Spinal cord (tissue), 10 donors: ENCODE measurements at places on chromosomes 3 and 15. TPM values are rescaled to one million over a fixed set of nuclear protein-coding genes. Genes with fewer than 3 reads are reported as not detected.
A peak's percentile ranks its signal among the peaks of the same experiment; 100 is the strongest.

DOCK3 gene
- 31.5 TPM for total RNA-seq

DNA sequence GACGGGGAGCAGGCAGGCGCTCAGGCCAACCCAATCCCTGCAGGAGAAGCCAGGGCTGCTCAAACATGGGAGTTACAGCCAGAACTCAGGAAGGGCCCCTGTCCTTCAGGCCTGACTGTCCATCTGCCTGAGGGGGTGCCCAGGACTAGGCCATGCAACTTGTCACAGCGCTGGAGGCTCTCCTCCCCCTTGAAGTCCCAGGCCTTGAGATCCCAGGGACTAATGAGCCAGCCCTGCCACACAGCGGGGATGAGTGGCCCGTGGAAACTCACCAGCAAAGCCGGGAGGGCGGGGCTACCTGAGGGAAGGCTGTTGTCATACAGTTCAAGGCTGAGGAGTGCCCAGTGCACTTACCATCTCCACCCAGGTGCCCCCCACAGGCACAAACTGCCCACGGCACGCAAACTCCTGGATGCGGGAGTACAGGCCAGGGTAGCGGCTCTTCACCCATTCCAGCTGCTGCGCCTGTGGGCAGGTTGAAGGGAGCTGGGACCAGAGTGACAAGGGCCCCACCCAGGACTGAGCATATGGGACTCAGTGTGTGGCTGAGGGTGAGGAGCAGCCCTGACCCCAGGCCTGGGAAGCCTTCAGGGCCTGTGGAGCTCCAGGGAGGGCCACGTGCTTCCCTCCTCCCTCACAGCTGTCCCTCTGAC, 6.3 kb downstream of the MAN2C1 start:
- no peak for DNase-seq

- no peak for DNase-seq
These were observed 144.9 kb downstream of the FEZF2 start for GRCh38 chr3:62228467-62228866.

DNA sequence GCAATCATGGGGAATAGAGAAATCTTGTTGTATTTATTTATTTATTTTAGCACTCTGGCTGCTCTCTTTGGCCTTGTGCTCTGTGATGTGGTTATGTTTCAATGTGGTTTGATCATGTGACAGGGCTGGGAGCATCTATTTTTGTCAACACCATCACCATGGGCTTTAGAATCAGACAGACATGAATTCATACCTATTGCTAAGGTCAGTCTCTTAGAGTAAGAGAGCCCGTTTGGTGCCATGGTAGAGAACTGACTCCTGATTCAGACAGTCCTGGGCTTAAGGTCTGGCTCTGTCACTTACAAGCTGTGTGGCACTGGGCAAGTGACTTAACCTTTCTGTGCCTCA, 157.0 kb downstream of the RYR3 start:
- DNase-seq = no peak

DNAH12 gene
- 7.8 TPM for total RNA-seq

- no peak for DNase-seq
These were observed 33.4 kb upstream of the RAD18 start for GRCh38 chr3:8996681-8997121.

DNA sequence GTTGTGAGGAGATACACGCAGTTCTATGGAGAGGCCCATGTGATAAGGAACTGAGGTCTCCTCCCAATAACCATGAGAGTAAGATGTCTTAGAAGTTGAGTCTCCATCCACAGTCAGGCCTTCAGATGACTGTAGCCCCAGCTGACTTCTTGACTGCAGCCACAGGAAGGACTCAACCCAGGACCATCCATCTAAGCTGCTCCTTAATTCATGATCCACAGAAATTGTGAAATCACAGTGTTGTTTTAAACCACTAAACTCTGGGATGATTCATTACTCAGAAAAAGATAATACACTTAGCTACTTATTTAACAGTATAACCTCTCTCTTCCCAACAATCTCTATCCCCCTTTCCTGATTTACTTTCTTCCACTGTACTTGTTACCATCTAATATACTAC, 173.3 kb downstream of the ALDH1A2 start:
- no peak for DNase-seq

GRCh38 chr3:195900436-195901355, 7.7 kb downstream of the TNK2 start:
- DNase-seq = no peak

GRCh38 chr15:36832774-36833463, 253.5 kb downstream of the CDIN1 start:
- no peak for DNase-seq

SAMMSON gene
- 0.40 TPM for total RNA-seq

CLDN11 gene
- 328 TPM for total RNA-seq

DNA sequence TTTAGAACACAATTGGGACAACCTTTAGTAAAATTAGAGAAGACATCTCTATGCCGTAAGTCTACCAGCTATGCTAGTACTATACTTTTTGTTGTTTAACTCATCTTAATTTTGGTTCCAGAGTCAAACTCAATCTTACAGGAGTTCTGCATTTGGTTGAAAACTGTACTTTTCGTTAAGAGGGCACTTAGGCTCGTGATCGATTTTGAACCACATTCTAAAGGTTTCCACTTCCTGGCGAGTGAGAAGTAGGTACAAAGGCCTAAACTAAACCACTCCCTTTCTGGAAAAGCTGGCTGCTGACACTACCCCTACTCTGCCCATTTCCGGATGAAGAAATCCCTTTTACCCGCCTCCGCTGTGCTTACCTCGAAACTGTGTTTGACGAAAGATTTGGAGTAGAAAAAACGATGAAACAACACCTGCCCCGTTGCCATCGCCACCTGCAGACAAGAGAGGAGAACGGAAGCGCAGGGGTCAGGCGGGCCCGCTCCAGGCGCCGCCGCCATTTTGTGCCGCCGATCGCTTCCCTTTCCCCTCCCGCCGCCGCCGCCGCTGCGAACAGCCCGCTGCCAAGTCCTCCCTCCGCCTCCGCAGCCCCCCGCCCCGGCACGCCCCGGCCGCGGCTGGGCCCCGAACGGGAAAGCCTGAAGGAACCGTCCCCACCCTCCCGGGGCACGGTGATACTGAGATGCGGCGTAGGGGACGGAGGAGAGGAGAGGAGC, 748 bp downstream of the CCNL1 start:
- peak; percentile 33 for DNase-seq

DNA sequence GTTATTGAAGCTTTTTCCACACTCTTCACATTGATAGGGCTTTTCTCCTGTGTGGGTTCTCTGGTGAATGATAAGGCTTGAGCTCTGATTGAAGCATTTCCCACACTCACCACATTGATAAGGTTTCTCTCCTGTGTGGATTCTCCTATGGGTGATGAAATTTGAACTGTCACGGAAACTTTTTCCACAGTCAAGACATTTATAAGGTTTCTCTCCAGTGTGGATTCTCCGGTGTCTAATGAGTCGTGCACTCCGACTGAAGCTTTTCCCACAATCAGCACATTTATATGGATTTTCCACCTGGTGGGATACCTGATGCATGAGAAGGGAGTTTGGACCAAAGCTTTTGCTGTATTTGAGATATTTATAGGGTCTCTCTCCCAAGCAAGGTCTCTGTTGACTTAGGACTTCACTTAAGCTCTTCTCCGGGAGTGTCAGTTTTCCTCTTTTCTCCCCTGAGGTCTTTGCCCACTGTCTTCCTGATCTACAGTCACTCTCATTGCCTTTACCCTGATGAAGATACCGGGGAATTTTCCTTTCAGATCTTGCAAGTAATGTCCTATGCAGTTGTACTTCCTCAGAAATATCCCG, 9.4 kb downstream of the ZSCAN29 start:
- DNase-seq = no peak

GRCh38 chr3:63864008-63864964, 619 bp downstream of the ATXN7 start:
- peak; percentile 15 for DNase-seq

DNA sequence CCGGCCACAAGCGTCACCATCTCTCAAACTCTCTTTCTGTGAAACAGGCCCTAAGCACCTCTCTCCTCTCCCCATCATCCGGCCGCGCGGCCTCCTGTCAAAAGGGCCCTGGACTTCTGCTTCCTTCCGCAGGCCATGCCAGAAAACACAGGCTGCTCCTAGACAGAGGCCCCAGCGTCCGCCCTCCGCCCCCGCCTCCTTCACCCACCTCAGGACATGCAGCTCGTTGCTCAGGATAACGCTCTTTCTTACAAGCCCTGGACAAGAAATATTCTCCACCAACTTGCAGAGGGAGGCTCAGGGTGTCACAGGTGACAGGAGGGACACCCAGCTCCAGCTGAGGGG, 212.0 kb downstream of the XXYLT1 start:
- no peak for DNase-seq

DNA sequence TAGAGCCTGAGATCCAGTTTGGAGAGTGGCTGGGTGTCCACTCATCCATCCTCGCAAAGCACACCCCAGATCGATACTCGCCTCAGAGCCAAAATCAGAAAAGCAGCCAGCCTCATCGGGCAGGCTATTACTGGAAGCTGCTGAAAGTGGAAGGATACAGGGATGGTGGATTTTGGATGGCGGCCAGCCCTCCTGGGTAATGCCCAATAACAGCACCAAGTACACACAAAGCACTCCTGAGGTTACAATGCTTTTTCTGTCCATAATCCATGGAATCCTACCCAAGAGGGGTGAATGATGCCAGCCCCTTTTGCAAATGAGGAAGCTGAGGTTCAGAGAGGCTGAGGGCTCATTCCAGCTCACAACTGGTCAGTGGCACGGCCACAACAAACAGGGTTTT, 93.1 kb upstream of the SLC6A11 start:
- peak; percentile 78 for DNase-seq

DNA sequence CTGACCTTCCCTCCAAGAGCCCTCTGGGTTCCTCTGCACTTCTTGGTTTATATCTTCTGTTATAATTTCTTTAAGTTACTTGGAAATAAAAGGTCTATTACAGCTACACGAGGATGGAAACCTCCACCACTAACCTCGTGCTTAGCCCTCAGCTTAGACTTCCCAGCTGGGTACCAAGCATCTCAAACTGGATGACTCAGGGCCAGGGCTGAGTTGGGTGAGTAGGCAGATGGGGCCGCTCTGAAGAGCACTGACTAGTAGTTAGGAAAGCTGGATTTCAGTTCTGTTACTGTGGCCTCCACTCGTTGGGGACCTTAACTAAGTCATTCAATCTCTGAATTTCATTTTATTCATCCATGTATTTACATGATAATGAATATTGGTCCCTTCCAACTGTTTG, 1036.6 kb downstream of the IGSF11 start:
- no peak for DNase-seq

GRCh38 chr15:34588046-34588674, 4.7 kb upstream of the GOLGA8B start:
- DNase-seq = no peak

GRCh38 chr3:59979542-59979941, 929.7 kb upstream of the CFAP20DC start:
- DNase-seq = no peak

GRCh38 chr3:126555795-126556636, 2.7 kb downstream of the C3orf22 start:
- no peak for DNase-seq

EFHB gene
- total RNA-seq = 3.4 TPM

DNA sequence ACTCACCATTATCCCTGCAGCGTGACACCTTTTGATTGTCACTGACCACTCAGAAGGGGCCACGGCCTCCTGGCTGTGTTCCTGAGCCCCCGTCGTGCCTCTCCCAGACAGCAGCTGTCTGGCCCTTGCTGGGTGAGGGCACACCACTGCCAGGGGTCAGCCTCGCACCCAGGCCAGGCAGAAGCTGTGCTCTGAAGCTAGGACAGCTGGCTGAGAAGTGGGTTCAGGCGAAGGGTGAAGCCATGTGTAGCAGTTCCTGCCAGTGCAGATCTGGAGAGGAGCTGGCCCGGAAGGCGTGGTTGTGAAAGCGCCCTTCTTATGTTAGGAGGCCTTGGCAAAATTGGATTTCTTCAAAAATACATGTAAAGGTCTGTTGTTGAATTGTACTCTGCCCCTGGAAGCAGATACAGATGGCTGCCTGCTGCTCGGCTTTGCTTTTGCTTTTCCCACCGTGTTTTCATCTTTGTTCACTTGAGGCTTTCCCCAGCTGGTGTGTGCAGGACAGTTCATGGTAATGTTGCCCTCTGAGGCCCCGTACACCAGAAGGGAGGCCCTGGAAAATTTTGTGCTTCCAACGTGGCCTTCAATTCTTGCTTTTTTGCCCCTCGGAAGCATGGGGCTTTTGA, 49.1 kb downstream of the KLHL25 start:
- no peak for DNase-seq

DNA sequence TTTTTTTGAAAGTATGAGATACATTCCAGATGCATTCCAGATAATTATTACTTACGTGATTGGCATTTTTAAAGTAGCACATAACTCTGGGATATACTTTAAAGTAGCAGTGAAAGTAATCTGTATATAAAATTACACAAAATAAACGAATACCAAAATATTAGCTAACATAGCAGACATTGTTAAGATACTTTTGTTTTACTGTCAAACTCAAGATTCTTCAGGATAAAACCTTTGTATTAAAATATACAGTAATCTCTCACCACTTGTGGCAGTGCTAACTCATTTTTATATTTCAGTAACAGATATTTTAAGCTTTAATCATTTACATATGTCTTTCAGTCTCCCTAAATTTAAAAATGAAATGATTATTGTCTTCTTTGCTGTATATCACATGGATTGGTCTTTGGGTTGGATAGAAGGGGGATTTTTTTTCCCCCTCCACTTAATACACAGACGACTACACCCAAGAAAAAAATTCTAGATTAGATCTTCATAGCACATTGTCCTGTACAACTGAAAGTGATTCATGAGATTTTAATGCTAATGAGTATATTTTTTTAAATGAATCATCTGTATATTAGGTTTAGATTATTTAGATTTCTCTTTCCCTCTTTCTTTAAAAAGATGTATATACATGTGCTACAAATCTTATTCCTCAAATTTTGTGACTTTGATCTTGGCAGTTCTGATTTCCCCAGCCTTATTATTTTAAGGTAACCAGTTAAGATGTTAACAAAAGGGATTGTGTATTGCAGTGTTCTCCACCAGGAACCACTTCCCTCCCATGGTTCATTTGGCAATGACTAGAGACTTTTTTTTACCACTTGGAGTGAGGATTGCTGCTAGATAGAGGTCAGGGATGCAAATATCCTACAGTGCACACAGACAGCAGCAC, 24.5 kb upstream of the EBLN2 start:
- no peak for DNase-seq

DNA sequence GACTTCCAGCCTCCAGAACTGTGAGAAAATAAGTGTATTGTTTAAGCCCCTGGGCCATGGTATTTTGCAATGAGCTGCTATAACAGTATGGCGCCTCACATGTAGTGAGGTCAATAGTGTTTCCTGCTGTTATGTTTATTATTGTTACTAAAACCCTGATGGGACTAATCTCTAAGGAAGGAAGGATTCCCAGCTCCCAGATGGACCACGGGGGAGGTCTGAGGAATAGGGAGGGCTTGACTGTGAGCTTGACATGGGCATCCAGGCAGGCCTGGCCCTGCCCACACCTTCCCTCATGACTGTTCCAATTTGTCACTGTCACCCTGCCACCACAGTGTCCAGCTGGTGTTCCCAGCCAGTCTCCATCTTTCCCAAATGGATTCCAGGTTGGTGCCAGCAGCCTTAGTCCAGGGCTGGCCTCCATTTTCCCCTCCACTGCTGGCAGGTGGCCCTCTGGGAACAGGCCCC, 14.5 kb upstream of the SLC41A3 start:
- no peak for DNase-seq

- DNase-seq = no peak
These were observed 899.1 kb downstream of the SI start for GRCh38 chr3:164179110-164179774.

CDC25A gene
- 7.4 TPM for total RNA-seq

HSPBAP1 gene
- total RNA-seq = 9.8 TPM
